ENCODE measurements at places on chromosomes 1 and 21.

GRCh38 chr1:30068787-30069472 is 654.5 kb downstream of the MATN1 start:
- DNase-seq: no peak

DNA sequence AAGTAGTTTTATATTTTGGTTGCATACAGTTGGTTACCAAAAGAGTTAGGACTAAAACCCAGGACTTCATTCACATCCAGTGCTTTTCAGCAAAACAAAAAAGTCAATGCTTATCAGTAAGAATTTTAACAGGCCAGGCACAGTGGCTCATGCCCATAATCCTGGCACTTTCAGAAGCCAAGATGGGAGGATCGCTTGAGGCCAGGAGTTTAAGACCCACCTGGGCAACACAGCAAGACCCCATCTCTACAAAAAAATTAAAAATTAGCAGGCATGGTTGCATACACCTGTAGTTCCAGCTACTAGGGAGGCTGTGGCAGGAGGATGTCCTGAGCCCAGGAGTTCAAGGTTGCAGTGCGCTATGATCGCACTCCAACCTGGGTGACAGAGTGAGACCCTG is 47.3 kb downstream of the AKT3 start:
- DNase-seq: no peak

DNA sequence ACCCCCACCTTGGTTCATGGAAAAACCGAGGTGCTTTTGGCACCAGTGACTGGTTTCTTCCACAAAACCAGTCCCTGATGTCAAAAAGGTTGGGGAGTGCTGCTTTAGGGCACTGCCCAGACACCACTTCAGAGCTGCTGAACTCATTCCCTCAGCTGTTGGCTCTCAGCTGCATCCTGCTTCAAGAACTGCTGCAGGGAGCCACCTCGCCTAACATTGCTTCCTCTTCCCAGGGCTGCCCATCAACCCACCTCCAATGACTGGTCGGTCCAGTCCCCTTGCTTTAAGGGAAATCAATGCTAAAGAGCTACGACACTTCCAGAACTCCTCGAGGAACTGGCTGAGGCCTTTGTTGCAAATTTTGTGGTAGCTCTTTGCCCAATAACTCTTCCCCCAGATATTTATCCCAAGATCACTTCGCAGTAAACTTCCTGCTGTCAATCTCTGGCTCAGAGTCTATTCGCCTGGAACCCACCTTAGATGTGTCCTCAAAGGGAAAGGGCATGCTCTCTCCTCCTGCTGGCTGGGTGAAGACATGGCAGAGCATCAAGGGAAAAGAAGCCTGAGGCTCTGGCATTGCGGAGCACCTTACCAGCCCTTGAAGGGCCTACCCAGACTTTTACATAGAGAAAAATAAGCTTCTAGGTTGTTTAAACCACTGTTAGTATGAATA is 29.0 kb downstream of the C1orf52 start:
- DNase-seq: no peak

- no peak for DNase-seq
Measured at GRCh38 chr1:41677620-41678019, 193.1 kb upstream of the EDN2 start.

- no peak for DNase-seq
Measured at GRCh38 chr1:2894381-2895041, 93.0 kb upstream of the TTC34 start.

DNA sequence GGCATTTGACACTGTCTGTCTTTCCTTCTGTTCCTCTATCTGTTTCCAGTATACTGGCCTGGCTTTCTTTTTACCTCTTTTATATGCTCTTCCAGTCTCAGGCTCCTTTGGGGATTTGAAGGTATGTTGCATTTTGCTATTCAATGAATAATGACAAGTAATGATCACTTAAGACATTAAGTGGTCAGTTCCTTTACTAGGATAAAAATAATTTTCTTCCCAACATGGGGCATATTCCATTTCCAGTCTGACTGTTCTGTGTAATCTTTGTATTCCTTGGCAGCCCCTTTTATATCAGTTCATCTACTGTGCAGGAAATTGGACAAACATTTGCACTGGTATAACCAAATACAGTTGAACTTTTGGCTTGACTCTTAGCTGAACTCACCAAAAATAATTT is 15.6 kb downstream of the METTL18 start:
- no peak for DNase-seq

GRCh38 chr21:39527664-39528381 is 76.1 kb downstream of the SH3BGR start:
- DNase-seq: no peak

GRCh38 chr1:212158912-212159796 is 123.6 kb downstream of the DTL start:
- no peak for DNase-seq

DNA sequence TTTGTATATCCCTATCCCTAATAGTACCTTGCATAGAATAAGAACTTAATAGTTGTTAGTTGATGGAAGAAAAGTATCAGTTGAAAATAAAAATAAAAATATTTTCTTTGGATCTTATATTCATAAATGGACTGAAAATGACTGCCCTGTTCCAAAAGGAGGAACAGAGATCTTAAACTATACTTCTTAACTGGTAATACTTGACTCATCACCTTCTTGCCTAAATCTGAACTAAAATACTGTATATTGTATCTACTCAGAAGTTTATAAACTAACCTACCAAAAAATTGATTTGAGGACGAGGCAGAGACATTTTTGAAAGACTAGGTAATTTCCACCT is 178.8 kb downstream of the SYT2 start:
- no peak for DNase-seq

- DNase-seq: no peak
Measured at GRCh38 chr1:233863901-233864545, 40.5 kb upstream of the SLC35F3 start.

DNA sequence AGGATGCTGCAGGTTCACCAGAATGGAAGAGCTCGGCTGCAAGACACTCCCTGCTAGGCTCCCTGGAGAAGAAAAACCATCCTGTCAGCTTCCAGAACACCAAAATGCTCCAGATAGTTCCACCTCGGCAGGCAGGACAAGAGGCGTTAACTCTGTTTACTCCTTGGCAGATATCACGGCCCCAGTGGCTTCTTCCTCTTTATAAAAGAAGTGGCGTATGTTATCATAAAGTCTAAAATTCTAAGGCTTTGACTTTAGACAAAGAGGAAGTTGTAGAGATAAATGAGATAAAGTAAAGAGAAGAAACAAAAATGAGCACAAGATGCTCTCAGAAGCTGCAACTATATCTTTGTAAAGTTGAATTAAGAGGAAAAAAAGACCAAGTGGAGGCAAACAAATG is 24.3 kb upstream of the MTF1 start:
- no peak for DNase-seq

DNA sequence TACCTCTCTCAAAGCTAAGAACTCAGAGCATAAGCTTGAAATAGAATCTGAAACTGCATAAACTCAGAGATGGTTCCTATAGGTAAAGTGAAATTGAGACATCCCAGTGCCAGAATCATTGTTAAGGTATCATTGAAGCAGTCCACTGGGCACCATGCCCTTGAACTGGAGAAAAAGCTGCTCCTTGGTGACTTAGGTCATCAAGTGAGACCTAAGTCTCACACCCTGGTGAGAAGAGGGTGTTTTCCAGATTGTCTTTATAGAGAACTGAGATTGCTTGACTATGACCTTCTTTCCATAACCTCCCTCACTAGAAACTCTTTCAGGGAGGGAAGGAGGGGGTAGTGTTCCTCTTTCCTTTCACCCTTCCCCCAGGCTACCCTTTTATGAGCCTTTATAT is 9.4 kb upstream of the ATP6V1G3 start:
- DNase-seq: no peak

- no peak for DNase-seq
Measured at GRCh38 chr21:21324297-21324696, 326.1 kb downstream of the NCAM2 start.

GRCh38 chr1:157153746-157154145 is 15.6 kb upstream of the ETV3 start:
- DNase-seq: no peak

GRCh38 chr1:9805006-9805508 is 18.7 kb downstream of the CLSTN1 start:
- no peak for DNase-seq

DNA sequence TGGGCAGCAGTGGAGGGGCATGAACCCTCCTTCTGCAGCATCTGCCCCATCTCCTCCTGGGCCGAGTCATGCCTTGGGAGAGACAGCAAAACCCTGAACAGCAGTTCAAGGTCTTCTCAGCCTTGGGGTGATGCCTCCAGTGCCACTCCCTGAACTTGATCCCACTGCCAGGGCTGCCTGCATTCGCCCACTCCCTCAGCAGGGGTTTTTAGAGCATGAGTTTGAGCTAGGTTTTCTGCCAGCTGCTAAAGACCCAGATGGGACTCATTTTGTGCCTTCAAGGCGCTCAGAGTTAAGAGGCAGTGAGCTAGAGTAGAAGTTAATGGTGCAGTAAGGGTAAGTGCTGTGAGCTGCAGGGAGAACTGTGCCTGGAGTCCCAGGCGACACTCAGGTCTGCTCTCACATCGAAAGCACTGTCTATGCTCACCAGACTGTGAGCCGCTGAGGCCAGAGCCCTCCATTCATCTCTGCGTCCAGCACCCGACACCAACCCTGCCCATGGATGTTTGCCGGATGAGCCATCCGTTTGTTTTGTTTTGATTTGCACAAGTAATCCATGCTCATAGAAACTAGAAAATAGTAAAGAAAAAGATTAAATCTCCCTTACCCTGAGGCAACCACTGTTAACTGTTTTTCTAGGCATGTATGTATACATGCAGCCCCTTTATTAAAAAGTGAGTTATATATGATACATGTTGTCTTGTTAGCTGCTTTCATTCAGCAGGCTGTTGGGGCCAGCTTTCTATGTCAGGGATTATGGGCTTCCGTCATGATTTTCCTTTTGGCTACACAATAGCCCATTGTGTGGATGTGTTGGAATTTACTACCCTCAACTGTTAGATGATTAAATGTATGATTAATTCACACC is 67.8 kb downstream of the VPS26C start:
- DNase-seq: no peak

DNA sequence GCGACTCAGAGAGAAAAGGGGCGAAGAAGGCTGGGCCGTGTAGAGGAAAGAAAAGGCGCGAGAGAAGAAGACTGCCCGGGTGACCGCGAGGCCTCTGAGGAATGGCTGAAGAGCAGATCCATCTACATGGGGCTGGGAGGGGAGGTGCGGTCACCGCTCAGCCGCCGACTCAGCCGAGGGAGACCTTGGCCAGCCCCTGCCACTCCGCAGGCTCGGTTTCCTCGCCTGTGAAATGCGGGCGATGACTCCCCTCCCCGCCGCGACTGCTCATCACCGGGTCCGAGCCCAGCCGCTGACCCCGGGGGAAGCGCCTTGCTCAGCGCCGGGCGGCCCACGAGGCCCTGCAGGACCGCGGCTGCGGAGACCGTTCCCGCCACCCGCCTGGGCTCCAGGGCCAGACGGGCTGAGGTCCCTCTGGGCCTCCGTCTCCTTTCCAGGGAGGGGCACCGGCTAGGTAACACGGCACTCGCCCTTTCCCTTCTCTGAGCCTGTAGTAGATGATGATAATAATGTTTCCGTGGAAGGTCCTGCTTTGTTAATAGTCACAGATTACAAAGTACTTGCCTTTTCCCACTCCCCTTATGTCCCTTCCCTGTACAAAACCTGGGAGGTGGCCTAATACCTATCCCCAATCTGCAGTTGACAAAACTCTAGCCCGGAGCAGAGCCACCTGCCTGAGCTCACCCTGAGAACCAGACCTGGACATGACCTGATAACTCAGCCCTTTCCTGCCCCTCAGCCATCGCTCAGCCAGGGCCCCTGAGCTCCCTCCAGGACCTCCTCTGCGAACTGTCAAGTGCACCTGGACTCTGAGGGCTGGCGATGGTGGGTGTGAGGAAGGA is 1.6 kb upstream of the BSND start:
- no peak for DNase-seq

DNA sequence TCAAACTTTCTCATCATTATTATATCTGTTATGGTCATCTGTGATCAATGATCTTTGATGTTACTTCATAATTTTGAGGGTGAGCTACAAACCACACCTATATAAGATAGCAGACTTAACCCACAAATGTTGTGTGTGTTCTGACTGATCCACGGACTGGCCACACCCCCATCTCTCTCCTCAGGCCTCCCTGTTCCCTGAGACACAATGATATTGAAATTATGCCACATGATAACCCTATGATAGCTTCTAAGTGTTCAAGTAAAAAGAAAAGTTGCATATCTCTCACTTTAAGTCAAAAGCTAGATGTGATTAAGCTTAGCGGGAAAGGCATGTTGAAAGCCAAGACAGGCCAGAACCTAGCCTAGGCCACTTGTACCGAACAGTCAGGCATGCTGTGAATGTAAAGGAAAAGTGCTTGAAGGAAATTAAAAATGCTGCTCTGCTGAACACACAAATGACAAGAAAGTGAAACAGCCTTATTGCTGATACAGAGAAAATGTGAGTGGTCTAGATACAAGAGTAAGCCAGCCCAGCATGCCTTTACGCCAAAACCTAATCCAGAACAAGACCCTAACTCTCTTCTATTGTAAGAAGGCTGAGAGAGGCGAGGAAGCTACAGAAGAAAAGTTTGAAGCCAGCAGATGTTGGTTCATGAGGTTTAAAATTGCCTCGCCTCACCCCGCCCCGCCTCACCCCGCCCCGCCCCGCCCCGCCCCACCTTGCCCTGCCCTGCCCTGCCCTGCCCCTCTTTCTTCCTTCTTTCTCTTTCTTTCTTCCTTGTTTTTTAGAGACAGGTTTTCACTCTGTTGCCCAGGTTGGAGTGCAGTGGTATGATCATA is 16.5 kb downstream of the CTSS start:
- DNase-seq: no peak

DNA sequence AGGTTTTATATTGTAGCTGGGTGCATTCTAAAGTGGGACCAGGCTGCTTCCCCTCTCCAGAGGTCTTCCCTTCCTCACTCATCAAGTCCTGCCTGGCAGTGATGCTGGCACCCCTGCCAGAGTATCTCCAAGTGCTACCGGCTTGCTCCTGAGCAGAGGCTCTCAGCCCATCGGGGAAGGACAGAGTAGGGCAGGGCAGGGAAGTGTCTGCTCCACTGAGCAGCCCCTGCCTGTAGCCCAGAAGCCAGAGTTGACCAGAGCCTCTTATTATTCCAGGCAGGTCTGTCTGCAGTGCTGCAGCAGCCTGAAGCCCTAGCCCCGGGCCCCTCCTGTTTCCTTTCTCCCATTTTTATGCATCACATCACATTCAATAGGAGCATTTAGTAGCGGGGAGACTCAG is 51.1 kb downstream of the ATP2B4 start:
- no peak for DNase-seq

DNA sequence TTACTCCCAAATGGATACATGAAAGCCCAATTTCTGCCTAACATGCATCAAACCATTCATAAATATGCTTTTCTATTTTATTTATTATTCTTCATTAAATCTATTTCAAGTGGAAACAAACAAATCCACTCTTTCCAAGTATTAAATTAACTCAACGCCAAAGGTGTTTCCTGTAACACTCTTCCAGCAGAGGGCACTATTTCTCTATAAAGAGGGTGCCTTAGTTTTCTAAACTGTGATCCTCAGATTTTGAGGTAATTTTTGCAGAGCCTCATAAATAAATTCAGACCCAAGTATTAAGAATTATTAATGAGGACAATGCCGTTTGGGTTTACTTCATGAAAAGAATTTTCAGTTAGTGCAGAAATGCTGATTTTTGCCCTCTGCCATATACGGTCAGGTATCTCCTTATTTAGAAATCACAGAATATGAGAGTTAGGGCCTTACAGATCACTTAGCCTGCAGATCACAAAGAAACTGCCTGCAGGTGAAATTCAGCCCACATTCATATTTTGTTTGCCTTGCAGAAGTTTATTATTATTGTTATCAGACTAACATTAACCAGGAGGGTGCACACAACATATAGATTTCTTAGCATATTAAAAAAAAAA is 40.1 kb upstream of the MYSM1 start:
- no peak for DNase-seq

Measured in activated T-helper 9 cell treated with anti-CD3 and anti-CD28 coated beads, Interleukin-2, amount 50 U/mL, for 16 hours (primary cell).